ENCODE measurements at places on chromosomes 2 and 18.
A peak's percentile ranks its signal among the peaks of the same experiment; 100 is the strongest.

GRCh38 chr2:234285541-234285940, 211.3 kb downstream of the ARL4C start:
- DNase-seq: no peak

DNA sequence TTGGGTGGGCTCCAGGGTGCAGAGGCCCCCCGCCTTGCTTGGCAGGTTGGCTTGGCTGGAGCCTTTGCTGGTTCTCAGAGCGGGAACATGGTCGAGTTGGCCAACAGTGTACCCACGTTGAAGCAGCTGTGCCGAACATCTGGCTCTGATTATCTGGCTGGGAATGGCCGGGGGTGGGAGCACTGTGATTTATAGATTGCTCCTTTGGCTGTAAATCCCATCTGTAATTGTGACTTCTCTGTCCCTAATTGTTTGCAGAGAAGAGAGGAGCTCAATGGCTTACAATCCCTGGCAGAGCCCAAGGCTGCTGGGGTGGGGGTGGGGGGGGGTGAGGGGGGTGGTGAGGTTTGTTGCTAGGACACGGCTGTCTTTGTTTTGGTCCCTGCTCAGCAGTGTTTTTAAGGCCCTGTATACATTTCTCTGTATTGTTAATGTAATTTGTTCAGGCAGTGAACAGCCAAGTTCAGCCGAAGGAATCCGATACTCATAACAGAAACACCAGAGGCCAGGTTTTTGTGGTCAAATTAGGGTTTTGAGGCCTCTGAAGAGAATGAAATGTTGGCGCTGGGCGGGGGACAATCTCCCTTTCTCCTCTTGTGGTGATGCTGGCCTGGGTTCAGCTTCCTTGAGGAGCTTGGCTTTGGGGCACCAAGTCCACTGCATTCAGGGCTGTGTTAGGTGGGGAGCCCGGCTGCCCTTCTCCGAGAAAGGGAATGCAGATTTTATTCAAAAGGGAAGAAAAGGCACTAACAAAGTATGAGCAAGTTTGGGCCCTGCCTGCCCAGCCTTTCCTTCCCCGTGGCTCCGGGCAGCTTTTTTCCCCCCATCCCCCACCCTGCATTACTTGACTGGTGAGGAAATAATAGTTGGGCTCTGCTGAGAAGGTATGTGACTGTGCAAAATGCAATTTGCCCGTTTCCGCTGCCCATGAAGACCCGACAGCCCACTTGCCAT, 82.5 kb downstream of the TCF7L1 start:
- no peak for DNase-seq

- no peak for DNase-seq
Observed at GRCh38 chr18:77320971-77321559, 71.4 kb downstream of the GALR1 start.

DNA sequence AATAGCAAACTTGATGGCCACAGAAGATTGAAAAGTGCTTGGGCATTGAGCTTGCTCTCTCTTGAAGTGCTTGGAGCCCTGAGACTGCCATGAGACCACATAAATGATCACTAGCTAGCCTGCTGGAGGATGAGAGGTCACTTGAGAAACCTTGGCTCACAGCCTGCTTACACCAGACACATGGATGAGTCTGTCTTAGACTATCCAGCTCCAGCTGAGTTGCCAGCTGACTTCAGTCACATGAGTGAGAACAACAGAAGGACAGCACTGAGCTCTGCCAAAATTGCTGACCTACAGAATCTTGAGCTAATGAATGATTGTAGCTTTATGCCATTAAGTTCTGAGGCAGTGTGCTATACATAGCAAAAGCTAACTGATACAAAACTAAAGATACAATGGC, 18.1 kb downstream of the NABP1 start:
- no peak for DNase-seq

GRCh38 chr18:24168496-24168895, 29.6 kb downstream of the CABYR start:
- no peak for DNase-seq

- DNase-seq: no peak
Observed at GRCh38 chr18:79361766-79362522, 33.8 kb upstream of the NFATC1 start.

GRCh38 chr18:36595046-36595817, 233.6 kb downstream of the TPGS2 start:
- no peak for DNase-seq

GRCh38 chr2:167480232-167480985, 592.1 kb downstream of the XIRP2 start:
- DNase-seq: no peak

- no peak for DNase-seq
Observed at GRCh38 chr2:150924878-150925277, 336.8 kb downstream of the RBM43 start.

DNA sequence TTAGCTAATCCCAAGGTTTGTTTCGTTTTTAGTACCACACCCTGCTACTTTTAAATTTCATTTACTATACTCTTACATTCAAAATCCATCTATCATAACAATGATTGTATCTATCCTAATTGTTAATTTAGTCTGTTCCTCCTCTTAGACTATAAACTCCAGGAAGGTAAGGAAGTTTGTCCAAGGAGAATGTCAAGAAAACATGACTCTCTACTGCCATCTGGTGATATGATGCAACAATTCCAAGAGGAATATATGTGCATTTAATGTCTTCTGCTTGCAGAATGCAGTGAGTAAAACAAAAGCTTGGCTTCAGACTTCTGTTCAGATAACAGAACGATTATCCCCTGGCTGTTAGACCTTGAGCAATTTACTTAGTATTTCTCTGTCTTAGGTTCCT, 1267.1 kb downstream of the LRP1B start:
- no peak for DNase-seq

DNA sequence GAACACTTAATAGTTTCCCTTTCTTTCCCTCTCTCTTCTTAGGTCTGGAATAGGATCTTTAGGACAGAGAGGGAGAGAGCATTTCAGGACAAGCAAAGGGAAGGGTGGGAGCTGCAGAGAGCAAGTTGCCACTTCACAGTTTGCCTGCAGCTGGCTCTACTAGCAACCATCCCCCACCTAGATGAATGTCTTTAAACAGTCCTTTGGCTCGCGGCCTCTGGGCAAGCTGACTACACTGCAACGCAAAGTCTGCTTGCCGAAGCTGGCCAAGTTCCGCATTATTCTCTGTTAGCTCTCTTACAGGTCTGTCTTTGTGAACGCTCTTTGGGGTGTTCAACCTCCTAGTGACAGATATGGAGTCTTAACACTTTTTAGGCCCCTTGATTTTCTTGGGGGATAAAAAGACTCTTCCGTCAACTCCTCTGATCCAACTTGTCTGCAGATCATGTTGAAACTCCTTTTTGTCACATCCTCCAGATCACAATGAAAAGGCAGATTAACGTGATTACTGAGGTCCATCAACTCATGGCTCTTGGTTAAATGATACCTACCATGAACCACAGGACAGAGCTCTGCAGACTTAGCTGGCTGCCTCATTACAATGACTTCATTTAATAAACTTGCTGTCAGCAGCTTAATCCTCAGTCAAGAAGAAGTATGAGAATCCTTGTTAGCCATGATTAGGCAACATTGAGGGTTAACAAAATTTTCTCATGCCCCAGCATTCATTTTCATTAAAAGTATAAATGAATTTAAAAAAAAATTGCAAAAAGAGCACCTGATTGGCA, 74.6 kb downstream of the SLC4A3 start:
- no peak for DNase-seq

- DNase-seq: no peak
Observed at GRCh38 chr2:131050896-131051295, 42.4 kb downstream of the FAM168B start.

DNA sequence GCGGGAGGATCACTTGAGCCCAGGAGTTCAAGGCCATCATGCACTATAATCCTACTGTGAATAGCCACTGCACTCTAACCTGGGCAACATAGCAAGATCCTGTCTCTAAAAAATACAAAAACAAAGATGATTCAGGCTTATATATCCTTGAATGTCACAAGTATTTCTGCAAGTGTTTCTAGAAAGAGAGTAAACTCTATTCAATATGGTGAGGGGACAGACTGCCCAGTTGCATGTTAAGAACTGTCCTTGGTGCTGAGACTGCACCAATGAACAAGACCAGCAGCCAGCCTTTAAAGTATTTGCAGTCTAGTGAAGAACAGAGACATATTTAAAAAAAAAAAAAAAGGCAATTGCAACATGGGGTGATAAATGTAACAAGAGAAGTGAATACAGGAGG, 16.4 kb downstream of the MAP3K19 start:
- no peak for DNase-seq

DNA sequence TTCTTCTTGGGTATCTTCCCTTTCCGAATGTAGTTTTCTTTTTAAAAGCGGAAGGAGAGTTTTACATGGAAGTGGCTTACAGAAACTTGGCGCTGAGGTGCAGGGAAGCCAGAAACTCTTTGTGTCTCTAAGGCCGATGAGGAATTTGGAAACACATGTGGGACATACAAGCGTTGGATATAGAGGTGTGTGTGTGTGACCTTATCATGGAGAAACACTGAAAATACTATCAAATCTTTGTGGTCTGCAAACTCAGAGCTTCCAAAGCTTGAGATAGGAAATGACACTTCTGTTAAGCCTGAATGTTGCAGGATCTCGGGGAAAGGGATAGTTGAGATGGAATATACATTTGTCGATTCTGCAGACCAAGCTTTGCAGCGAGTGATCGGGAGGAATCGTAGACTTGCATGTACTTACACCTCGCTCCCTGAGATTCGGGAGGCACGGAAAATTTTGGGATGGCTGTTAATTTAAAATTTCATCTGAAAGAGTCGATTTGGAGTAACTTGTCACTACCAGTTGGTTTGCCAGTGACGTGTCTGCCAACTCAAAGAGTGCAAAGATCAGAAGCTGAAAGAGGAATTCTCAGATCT, 1.0 kb downstream of the NAB1 start:
- DNase-seq: no peak

GRCh38 chr18:43875511-43875910, 598.2 kb upstream of the SYT4 start:
- DNase-seq: no peak

GRCh38 chr18:26868968-26869586, 3.6 kb upstream of the AQP4 start:
- no peak for DNase-seq

- DNase-seq: no peak
Observed at GRCh38 chr2:50396298-50396631, 635.7 kb downstream of the NRXN1 start.

- DNase-seq: peak; percentile 24
Observed at GRCh38 chr2:61537277-61537949, 743 bp downstream of the XPO1 start.

Measured in activated CD8-positive, alpha-beta memory T cell treated with anti-CD3 and anti-CD28 coated beads for 1 hour (primary cell).